NCI-H1436 treated with DMSO at 0.1 percent for 48 hours (cell line): ENCODE measurements at places on chromosomes 7 and 10.

DNA sequence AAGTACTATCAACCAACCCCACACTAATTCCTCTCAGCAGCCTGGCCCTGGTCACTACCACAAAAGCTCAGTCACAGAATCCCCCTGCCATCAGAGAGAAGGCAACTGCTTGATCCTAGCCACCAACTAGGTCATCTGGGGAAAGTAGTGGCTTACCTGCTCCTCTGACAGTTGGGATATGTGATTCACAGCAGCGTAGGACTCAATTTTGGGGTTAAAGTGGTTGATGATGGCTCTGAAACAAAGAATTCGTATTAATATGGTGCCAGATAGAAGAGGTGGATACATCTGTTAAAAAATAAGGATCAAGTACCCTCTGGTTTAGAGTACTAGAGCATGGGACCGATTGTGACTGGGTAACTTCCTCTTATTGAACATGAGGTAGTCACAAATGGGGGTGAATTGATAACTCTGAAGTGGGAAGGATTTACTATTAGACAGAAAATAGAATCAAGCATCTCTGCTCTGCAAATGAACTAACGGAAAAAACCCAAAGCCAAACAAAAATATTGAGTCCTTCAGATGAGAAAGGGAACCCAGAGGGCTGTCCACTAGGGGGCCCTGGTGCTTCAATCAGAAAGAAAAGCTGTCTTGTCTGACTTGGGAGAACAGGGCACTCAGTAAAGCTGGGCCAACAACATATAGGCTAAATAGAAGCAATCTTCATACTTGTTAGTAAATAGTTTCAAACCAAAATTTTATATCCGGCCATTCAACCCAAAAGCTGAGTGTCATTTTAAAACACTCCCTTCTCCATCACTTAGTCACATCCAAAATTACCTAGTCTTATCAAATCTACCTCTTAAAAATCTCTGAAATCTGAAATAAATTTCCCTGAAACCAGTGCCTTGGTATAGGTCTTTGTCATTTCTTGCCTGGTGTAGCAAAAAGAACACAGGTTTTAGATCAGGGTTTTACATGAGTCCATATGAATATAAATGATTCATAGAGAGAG, 45.9 kb upstream of the KCNIP2 start:
- no peak for DNase-seq

DNA sequence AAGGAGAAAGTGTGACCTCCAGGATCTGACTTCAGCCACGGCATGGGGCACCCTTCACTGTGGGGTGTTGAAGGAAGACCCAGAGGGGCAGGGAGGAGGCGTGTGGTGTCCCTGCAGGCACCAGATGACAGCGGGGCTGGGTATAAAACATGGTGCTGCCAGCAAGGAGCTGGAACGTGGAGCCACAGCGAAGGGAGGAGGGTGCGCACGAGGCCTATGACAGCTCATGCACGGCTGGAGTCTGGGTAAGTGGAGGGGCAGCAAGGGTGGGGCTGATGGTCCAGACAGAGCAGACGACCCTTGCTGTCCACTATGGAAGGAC, 27.8 kb upstream of the FOXL3 start:
- no peak for DNase-seq

DNA sequence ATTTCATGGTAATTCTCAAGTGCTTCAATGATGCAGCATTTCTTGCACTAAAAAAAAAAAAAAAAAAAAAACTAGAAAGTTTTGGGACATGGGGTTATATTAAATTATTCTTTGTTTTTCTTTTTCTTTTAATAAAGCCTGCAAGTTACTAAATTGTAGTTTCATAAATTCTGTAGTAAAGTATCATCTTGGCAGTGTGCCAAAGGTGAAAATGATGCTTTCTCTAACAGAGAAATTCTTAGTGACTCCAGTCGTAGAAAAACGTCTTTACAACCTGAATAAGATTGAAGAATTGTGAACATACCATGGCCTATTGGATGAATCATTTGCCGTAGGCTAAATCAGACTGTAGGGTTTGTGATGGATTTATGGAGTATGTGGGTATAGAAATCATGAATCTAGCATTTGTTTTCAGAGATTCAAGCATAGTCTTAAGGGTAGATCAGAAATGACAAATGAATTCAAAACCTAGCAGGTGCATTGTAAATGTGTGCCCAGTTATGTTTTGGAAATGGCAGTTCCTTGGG, 27.1 kb downstream of the RBM17 start:
- no peak for DNase-seq

GRCh38 chr7:80870813-80871212, 48.0 kb downstream of the SEMA3C start:
- no peak for DNase-seq

DNA sequence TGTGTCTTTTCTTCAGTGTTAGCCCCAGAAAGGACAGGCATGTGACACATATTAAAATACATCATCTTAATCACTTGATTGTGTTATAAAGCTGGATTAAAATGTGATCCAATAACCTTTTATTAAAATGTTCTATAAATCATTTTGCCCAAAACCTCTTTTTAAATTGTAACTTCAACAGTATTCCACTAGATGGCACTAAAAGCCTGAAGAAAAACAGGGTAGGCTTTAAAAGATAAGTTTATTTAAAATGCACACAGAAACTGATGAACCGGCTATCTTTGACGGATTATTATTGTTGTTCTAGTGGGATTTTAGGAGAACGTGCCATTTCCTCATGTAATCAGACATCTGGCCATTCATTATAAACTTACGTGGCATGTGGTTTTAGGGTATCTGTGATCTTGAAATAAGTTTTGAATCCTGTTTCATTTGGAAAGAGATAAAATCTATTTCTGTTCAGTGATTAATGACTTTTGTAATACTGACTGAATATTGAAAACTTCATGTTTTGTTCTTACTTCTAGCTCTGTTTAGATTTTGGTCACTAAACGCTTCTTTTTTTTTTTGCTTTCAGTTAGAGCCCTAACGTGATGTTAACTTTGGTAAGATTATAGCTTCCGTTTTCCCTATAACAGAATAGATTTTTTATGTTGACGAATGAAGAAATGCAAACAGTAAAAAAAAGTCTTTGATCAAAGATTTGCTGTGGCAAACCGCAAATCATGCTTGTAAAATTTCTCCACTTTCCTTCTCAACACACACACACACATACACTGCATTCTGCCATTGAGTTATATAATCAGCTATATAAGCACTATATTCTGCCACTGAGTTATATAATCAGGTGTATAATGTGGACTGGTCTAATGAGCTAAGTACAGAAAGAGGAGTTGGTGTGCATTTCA, 13.6 kb downstream of the VPS50 start:
- DNase-seq = no peak

GRCh38 chr7:27192546-27193334, 7.2 kb downstream of the HOXA13 start:
- DNase-seq = no peak

DNA sequence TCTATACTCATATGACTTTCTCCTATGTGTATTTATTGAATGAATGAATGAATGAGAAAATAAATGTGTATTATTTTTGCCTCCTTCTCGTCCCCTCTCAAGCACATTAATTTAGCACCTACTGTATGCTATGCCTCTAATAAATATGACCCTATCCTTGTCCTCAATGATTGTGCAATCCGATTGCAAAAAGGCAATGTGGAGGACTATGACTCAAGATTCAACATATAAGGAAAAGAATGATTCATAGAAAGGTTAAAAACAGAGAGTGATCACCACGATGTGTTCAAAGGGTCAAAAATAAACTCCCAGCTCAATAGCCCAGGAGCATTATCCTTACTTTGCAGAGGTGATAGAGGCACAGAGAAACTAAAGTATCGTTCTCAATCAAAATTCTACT, 322.8 kb upstream of the SORCS1 start:
- no peak for DNase-seq

GRCh38 chr10:125014086-125014830, 72.3 kb downstream of the ZRANB1 start:
- DNase-seq = no peak

- DNase-seq = no peak
These were observed 16.0 kb upstream of the SLC29A3 start for GRCh38 chr10:71302874-71303568.
